H7 (cell line): ENCODE measurements at places on chromosomes 5 and 9.

DNA sequence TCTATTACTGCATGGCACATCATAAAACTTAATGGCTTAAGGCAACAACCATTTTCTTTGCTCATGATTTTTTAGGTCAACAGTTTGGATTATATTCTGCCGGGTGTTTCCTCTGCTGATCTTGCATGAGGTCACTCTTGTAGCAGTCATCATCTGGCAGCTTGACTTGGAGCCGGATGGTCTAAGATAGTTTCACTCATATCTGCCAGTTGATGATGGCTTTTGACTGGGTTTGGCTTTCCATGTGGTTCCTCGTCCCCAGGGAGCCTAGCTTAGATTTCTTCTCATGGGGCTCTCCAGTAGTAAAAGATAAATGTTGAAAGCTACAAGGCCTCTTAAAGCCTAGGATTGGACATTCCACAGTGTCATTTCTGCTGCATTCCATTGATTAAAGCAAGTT, 27.4 kb downstream of the LNPEP start:
- DNase-seq, result no peak

DNA sequence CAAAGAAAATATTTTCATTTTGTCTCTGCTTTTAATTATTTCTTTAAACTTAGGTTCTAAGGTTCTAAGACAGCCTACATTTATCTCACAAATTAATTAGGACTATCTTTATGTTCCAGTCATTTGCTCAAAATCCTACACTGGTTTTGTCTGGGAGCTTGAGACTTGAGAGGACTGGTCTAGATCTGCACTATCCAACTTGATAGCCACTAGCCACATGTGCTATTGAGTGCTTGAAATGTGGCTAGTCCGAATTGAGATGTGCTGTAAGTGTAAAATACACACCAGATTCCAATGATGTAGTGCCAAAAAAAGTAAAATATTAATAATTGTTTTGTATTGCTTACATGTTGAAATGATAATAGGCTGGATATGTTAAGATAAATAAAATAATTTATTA, 7.2 kb downstream of the CDC37L1 start:
- no peak for DNase-seq

GRCh38 chr5:61228691-61229280, 66.5 kb upstream of the SMIM15 start:
- no peak for DNase-seq

GRCh38 chr9:131361202-131361833, 32.6 kb upstream of the PRRC2B start:
- DNase-seq, result no peak

DNA sequence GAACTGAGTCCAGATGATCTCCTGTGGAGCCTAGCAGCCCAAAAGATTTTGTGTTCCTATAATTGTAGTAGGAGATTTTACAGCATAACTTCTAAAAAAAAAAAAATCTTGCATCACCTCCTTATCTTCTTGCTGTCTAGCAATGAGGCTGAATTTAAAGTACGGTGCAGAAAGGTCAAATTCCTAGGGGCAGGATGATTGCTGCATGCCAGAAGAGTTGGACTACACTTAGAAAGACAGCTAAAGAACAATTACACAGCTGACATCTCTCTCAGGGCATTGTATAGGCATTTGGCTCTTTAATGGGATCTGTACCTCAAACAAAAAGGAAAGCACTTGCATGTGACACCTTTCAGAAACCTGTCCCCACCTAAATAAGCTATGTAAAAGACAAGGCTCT, 443.2 kb downstream of the HCN1 start:
- DNase-seq, result no peak

GRCh38 chr5:35282810-35283209, 52.5 kb upstream of the PRLR start:
- DNase-seq, result no peak

DNA sequence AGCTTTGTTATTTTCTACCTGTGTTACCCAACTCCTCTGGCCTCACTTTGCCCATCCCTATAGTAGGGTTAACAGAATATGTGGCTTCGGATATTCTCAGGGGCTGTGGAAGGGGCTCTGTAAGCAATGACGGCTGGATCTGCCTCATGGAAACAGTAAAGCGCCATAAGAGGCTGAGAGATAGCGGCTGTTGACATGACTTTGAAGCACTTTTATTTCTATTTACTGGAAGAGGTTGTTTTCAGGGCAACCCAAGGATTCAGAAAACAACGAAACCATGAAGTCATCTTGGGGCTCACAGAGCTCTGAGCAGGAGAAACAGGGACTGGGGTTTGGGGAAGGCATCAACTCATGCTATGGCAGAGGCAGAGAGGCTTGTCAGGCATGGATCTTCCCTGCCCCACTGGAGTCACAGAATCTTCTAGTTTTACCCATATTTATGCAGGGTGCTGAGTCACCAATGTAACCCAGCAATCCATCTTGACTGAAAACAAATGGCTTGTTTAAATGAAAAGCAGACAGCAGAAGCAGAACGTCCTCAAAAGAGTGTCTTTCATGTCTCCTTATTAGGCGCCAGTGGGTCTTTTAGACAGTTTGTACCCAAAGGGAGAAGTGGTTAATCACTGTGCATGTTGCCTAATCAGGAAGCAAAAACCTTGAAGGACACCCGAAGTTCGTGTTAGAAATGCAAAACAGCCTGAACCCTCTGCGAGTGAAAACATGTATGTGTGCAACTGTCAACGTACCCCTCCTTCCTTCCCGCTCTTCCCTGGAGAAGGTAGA, 113.0 kb downstream of the COL23A1 start:
- no peak for DNase-seq

DNA sequence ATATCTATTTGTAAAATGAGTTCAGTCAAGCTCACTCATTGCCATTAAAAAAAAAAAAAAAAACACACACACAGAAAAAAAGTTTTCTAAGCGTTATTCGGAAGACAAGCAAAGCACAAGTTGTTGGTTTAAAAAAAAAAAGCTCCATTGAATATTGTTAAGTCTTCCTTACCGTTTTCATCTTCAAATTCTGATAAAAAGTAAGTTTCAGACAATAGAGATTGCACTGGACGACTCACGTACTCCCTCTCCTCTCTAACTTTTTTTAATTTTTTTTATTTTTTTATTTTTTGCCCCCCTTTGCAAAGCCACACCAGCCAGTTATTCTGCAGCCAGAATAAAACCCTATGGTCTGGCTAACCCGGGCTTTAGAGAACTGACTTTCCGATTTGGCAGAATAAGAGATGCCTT, 544 bp downstream of the ADAMTS6 start:
- DNase-seq, result no peak
